ENCODE measurements at places on chromosomes 5 and 9. TPM values are rescaled to one million over a fixed set of nuclear protein-coding genes. Genes with fewer than 3 reads are reported as not detected.

DNA sequence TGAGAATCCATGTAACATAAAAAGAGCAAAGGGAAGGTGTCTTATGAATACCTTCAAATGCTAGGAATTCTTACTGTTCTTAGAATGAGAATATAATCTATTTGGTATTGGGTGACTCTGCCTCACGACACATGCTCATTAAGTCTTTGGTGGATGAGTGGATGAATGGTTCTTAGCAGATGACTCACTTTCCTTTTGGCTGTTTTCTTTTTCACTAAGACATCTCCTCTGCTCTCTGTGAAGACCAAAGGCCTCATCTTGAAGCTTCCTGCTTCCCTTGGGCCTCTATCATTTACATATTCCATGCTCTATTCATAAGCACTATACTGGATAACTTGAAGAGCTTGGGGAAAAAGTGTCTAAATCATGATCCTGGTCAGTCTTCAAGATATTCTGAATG lies 468.1 kb downstream of the SPATA31D1 start:
- DNase-seq: no peak

DNA sequence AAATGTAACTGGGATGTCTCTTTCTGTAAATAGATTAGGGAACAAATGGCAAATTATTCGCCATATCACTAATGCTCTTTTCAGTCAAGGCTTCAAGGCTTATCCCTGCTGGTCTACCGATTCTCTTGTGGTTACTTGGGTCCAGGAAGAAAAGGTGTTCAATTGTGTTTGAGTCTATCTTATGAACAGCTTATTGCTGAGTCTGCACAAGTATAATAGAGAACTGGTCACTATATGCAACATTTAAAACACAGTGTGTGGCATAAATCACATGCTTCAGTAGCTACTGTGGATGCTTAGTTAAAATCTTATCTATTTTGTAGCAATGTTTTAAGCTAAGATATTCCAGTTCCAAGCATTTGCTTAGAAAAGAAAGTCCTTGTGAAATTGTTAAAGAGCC lies 274.2 kb upstream of the FAM174A start:
- DNase-seq: no peak

DNA sequence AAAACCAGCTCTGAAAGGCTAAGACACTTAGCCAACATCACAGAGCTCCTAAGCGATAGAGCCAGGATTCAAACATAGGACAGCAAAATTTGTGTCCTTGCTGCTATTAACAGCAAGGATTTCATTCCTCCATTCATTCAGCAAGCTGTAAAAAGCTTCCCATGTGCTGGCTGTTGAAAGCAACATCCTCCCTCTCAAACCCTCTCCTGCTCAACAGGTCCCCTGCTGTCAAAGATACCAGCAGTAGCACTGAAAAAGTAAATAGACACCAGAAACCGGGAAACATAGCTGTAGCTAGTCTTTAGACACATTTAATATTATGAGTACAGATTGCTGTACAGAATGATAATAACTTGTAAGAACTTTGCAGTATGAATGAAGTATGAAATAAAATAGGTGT lies 52.6 kb upstream of the ADAMTSL1 start:
- DNase-seq: no peak

GRCh38 chr5:32791536-32792243 lies 80.6 kb downstream of the NPR3 start:
- no peak for DNase-seq

DNA sequence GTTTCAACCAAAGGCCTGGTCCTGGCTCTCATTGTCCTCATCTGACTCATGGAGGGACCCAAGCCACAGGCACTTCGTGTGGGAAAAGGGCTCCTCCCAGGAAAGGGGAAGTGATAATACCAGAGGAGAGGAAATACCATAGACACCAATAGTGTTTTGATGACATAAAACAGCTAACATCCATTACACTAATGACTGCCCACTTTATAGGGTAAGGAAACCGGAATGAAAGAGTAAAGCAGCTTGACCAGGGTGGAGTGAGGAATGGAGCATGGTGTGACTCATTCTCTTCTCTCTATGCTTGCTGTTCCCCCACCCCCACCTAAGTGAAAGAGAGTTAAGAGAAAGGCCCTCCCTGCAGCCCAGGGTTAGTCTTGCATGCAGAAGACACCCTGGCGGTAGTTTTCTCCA lies 67.4 kb upstream of the HRH2 start:
- peak; percentile 3 for DNase-seq

- DNase-seq: no peak
Observed at GRCh38 chr5:157544623-157544989, 31.0 kb downstream of the ADAM19 start.

GRCh38 chr9:108813951-108814601 lies 41.7 kb downstream of the ACTL7B start:
- peak; percentile 63 for DNase-seq

GRCh38 chr9:7799234-7799943 lies at the start of gene DMAC1:
Gene DMAC1 (minus strand): TSS chr9:7799778. CDS start chr9:7799734, 44 bp downstream.
- DNase-seq: peak; percentile 89

GRCh38 chr9:16824545-16825330 lies 45.7 kb downstream of the BNC2 start:
- peak; percentile 57 for DNase-seq

DNA sequence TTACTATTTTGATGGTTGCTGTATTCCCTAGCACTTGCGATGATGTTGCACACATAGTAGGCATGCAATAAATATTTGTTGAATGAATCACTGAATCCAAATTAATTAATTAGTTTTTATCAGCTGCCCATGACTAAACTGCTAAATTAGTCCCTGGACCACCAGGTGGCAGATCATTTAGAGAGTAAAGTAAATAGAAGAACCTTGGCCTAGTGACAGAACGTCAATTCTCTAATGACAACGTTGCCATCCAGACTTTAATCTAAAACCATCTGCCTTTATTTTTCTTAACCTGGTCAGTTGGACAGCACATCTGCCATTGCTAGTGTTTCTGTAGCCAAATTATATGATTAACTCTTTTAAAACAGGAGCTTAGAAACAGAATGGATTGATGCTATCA lies 457.5 kb downstream of the KIF4B start:
- DNase-seq: no peak

DNA sequence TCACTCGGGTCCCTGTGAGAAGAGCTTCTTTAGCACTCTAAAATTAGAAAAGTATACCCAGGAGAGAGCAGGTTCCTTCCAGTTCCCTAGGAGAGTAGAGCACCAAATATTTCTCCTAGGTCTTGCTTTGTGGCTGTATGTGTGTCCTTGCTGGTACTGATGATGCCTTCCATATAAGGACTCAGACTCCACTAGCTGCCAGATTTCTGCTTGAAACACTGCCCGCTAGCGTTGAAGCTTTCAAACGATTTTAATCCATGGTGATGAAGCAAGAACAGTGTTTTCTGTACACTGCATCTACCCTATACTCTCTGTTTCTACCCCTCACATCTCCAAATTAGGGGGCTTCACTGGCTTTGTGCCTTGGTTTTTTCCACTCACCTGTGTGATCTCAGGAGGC lies 2.4 kb upstream of the SMC2 start:
- peak; percentile 73 for DNase-seq

DNA sequence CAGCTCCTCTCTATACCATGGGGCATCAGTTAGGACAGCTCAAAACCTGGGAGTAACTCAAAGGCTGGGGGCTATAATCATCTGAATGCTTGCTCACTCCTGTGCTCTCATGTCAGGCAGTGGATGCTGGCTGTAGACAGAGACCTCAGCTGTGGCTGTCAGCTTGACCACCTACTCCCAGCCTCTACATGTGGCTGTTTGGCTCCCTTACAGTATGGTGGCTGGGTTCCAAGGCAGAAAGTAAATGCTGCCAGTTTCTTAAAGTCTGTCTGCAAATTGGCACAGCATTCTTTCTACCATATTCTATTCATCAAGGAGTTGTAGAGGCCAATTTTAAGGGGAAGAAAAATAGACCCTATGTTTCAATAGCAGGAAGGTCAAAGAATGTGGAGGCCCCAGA lies 66.9 kb downstream of the TMC1 start:
- DNase-seq: no peak

GRCh38 chr5:105953616-105954015 lies 1717.1 kb downstream of the EFNA5 start:
- no peak for DNase-seq

DNA sequence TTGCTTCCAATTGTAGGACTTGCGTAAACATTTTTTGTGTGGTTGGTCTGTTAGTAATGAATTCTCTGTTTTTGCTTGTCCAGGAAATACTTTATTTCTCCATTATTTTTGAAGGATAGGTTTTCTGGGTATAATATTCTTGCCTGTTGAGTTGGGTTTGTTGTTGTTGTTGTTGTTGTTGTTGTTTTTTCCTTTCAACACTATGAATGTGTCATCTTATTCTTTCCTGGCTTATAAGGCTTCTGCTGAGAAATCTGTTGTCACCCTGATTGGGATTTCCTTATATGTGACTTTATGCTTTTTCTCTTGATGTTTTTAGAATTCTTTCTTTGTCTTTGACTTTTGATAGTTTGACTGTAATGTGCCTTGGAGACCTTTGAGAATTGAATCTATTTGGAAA lies 39.8 kb downstream of the SLF1 start:
- DNase-seq: no peak

- no peak for DNase-seq
Observed at GRCh38 chr5:91794856-91795548, 411.9 kb upstream of the ARRDC3 start.

- DNase-seq: no peak
Observed at GRCh38 chr5:1550287-1551076, 26.7 kb upstream of the LPCAT1 start.

GRCh38 chr9:125854553-125855275 lies 107.5 kb downstream of the PBX3 start:
- DNase-seq: peak; percentile 32

DNA sequence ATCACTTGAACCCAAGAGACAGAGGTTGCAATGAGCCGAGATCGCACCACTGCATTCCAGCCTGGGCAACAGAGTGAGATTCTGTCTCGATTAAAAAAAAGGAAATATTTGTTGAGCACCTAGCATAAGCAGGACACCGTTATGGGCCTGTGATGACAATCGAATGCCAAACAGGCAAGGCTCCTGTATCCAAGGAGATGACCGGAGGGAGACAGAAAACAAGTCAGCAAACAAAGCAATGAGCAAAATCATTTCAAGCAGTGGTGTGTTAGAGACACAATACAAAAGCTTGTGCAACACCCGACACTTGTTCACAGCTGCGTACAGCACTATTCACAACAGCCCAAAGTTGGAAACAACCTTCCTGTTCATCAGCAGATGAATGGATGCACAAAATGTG lies 87.1 kb upstream of the CPEB4 start:
- DNase-seq: no peak

GRCh38 chr9:72834994-72835393 lies 117.9 kb downstream of the ALDH1A1 start:
- DNase-seq: no peak

DNA sequence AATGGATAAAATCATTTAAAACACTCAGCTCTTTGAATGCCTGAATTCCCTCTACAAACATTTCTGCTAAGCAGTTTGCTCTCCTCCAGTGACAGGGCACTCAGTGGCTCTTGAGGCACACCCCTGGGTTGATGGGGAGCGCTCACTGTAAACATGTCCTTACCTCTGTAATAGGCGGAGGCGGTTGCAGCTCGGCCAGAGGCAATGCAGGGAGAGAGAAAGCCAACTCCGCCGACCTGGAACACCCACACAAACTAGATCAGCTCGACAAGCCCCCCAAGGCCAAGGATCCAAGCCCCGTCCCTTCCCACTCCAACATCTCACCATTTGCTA lies 329 bp downstream of the CDC23 start:
- peak; percentile 30 for DNase-seq

- DNase-seq: no peak
Observed at GRCh38 chr5:10562201-10563109, 1.4 kb upstream of the ANKRD33B start.

- no peak for DNase-seq
Observed at GRCh38 chr9:89878687-89879086, 273.9 kb downstream of the GADD45G start.

C1QTNF3 gene
- 0.51 TPM for total RNA-seq

FOXD4L3 gene
- not detected for total RNA-seq

ROPN1L gene
- total RNA-seq: 0.68 TPM

SPINK4 gene
- not detected for total RNA-seq

PLAC8L1 gene
- not detected for total RNA-seq

BARHL1 gene
- total RNA-seq: not detected

TMEM174 gene
- not detected for total RNA-seq

PAXX gene
- 17.9 TPM for total RNA-seq

PCDH12 gene
- 60.9 TPM for total RNA-seq

GFPT2 gene
- total RNA-seq: 0.68 TPM

SRP19 gene
- 93.8 TPM for total RNA-seq
